ENCODE measurements at places on chromosomes 4 and X.

GRCh38 chr4:129040471-129040870 is 52.9 kb downstream of the SCLT1 start:
- DNase-seq, result no peak

GRCh38 chr4:170271723-170272122 is 182.0 kb upstream of the AADAT start:
- DNase-seq, result no peak

DNA sequence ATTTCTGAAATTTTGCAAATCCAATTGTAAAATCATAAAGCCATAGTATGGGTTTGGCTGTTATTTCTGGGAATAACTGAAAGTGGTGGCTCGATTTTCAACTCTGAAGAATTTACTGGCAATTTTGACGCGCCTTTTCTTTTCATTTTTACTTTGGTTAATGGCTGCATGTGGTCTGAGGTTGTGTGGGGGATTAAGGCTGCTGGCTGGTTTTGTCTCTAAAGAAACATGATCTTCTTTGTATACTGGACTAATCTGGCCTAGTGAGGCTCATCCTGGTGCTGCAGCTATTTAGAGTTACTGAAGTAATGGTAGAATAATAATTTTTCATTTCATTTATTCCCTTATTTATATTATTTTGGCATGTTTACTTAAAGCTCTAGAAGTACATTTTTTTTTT is 164.0 kb downstream of the RNF150 start:
- no peak for DNase-seq

DNA sequence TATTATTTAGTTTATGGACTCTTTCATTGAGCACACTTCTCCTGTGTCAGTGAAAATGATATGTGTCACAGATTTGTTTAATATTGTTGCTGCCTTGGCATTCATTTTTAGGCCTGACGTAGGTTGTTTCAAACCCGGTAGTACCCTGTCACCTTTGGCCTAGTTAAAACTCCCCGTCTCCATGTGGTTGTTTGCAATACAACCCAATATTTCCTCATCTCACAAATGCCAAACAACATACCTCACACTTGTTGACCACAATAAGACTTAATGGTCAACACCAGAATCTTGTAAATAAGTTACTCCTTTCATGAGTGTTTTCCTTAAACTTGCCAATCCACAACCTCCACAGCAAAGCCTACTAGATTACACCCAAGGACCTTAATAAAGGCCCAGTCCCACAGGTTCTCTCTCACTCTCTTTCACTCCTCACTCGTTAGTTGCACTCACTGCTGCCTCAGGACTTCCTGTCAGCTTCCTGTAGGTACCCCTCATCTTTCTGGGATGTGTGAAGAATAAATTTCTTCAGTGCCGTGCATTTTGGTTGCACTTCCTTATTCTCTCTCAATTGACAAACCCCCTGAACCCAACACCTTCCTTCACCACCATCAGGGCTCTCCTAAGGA is 31.3 kb downstream of the IL13RA2 start:
- no peak for DNase-seq

- no peak for DNase-seq
Observed at GRCh38 chr4:83585982-83586508, 50.1 kb downstream of the GPAT3 start.

GRCh38 chr4:110667670-110668069 is 44.8 kb upstream of the PITX2 start:
- DNase-seq, result no peak

DNA sequence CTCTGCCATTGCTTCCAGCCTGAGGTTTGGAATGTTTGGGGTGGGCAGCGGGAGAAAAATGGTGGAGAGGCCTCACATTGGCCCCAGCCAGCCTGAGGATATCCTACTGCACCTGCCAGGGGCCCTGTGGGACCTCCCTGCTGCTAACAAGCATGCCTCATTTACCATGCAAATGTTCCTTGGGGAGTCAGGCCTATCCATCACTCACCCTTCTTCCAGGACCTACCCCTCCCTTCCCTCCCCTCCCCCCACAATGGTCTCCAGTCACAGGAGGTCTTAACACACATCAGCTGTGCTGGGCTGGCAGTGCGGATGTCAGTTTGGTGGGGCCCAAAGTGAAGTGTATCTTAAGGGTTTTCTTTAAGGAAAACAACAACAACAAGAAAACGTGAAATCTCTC is 139.2 kb downstream of the SHOX start:
- no peak for DNase-seq

- no peak for DNase-seq
Observed at GRCh38 chr4:15348236-15348635, 79.6 kb upstream of the C1QTNF7 start.

DNA sequence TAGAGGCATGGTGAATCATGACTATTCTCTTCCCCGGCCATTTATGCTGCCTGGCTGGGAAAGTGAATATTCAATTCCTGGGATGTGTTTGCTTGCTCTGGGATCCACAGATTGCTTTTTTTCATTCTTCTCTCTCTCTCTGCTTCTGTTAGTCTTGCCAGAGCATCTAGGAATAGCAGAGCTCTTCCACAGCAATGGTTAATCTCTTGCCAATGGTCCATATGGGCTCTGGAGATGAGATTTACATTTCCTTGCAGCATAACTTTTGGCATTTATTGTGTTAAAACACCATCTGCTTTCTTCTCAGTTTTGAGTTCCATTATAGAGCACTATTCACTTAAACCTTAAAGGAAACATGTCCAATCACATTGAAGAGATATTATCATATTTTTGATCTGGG is 59.2 kb upstream of the GUCY1A1 start:
- no peak for DNase-seq

- no peak for DNase-seq
Observed at GRCh38 chrX:40173143-40174000, 75.6 kb upstream of the BCOR start.

GRCh38 chr4:185838514-185839193 is 26.7 kb upstream of the SORBS2 start:
- no peak for DNase-seq
